Osteoblast (primary cell): ENCODE measurements at places on chromosomes 3 and 15. TPM values are rescaled to one million over a fixed set of nuclear protein-coding genes. Genes with fewer than 3 reads are reported as not detected.

- no peak for DNase-seq
Measured at GRCh38 chr3:43769885-43770425, 79.2 kb downstream of the ABHD5 start.

- DNase-seq, result no peak
Measured at GRCh38 chr3:179760944-179761343, 108.1 kb downstream of the USP13 start.

DNA sequence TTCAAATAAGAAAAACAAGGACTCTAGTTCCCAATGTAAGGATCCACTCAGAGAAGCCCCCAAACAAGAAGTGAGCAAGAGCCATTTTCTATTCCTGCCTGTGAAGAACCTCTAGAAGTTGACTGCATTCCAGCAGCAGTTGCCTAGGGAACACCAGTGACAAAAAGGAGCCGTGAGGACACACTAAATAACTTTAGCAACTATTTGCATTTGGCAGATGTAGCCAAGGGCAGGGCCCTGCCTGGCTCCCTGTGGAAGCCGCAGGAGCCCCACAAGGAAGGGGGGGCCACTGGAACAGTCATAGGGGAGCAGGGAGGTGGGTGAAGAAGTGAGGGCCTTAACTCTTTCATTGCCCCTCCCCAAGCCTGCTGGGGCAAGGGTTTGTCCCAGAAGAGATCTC lies 470.2 kb upstream of the PROK2 start:
- DNase-seq, result no peak

Gene GAP43
- total RNA-seq, result 2.1 and 3.6 TPM in 2 replicates

GRCh38 chr3:112640930-112641801 lies at the start of gene CCDC80:
Gene CCDC80 (minus strand): TSS chr3:112641143. CDS start chr3:112639905, 1,238 bp downstream.
- DNase-seq, result peak; percentile 69

Gene SLC9C1
- not detected in 2 replicates for total RNA-seq

Gene GCHFR
- 4.4 and 4.7 TPM in 2 replicates for total RNA-seq

DNA sequence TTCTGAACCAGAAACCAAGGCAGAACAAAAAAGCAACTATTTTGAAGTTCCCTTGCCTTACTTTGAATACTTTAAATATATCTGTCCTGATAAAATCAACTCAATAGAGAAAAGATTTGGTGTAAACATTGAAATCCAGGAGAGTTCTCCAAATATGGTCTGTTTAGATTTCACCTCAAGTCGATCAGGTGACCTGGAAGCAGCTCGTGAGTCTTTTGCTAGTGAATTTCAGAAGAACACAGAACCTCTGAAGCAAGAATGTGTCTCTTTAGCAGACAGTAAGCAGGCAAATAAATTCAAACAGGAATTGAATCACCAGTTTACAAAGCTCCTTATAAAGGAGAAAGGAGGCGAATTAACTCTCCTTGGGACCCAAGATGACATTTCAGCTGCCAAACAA lies 4.6 kb downstream of the DTX3L start:
- DNase-seq, result no peak

DNA sequence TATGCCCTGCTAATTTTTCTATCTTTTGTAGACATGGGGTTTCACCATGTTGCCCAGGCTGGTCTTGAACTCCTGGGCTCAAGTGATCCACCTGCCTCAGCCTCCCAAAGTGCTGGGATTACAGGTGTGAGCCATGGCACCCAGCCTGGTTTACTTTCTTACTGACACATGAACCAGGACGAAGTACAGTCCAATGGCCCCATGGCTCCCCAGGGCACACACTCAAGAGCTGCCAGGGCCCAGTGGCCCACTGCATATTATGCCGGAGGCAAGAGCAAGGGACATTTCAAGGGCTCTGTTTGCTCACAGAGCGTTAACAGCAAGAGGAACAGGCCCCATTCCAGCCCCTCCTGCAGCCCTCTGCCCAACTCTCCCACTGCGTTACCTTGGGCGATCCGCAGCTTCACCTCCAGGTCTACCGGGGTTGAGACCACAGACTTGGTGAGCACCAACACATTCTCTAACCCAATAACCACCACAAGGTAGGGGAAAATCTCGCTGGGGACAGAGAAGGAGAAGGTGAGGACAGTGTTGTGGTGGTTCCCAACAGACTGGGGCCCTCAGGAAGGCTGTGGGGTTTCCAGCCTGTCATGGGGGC lies 42.8 kb downstream of the PTPN23 start:
- peak; percentile 82 for DNase-seq

GRCh38 chr3:49135499-49135898 lies 2.6 kb upstream of the LAMB2 start:
- DNase-seq, result peak; percentile 62

Gene HYKK
- 4.1 and 5.1 TPM in 2 replicates for total RNA-seq

Gene COL6A5
- not detected in 2 replicates for total RNA-seq

Gene IL17RB
- under 0.01 and 0.29 TPM in 2 replicates for total RNA-seq

GRCh38 chr3:149975919-149976318 lies 5.2 kb upstream of the PFN2 start:
- no peak for DNase-seq

Gene AMT
- total RNA-seq, result 1.1 and 1.2 TPM in 2 replicates

GRCh38 chr3:112127522-112128494 lies 5.2 kb downstream of the GCSAM start:
- no peak for DNase-seq

Gene GOLGA8N
- 4.7 and 5.0 TPM in 2 replicates for total RNA-seq

- no peak for DNase-seq
Measured at GRCh38 chr3:79258479-79258878, 509.3 kb downstream of the ROBO1 start.

- peak; percentile 93 for DNase-seq
Measured at GRCh38 chr3:12948891-12949711, 107.7 kb upstream of the RPL32 start.

- DNase-seq, result peak; percentile 100
Measured at GRCh38 chr3:126357295-126358037, at the start of gene KLF15. Gene KLF15 (minus strand): TSS chr3:126357408. CDS start chr3:126352922, 4,486 bp downstream.

- no peak for DNase-seq
Measured at GRCh38 chr3:181906338-181906737, 194.6 kb downstream of the SOX2 start.

DNA sequence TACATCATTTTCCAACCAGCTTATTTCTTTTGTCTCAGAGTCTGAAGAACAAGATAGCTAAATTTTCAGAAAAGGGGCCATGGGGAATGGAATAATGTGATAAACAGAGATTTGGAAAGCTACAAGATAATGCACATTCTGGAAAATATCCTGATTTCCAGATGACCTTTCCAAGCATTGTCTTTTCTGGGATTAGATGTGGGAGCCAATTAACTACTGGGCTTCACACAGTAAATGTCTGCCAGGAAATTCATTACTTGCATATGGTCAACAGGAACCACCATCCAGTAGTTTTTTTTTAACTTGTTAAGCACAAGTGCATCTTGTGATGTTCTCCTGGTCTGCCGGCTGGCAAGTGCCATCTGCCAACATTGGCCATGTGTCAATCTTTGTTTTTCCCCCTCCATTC lies 131.1 kb upstream of the BFSP2 start:
- DNase-seq, result no peak

DNA sequence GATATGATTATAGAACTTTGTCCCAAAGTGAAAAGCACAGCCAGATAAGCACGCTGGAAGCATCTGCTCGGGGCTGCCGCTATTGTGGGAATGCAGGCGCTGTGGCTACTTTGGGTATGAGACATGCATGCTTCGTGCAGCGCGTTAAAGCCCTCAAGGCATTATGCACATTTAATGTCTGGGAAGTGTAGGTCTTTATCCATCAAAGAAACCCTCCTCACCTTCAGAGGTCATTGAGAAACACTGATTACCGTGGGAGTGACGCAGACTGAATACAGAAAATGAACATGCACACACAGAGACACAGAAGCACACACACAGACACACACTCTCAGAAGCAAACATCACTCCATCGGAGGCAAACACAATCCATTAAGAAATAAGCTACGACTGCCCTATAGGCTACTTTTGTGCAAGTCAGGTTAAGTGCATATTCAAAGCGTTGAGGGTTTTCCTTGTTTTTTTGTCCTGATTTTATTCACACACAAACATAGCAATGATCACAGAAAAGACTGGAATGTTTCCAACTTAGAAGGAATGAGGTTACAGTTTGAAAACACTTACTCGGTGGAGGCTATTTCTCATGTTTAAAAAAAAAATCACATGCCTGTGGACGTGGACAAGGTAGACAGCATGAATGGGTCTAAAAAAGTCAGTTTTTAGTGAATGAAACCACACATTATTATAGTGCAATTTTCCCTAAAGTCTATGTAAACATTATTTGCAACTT lies 68.5 kb downstream of the PLCH1 start:
- no peak for DNase-seq

Gene CYP1A2
- not detected in 2 replicates for total RNA-seq

Gene ITIH3
- total RNA-seq, result under 0.01 TPM in 1 of 2 replicates, not detected in the other

Gene GOLGA8Q
- total RNA-seq, result 0.36 and 2.4 TPM in 2 replicates

Gene SUSD5
- total RNA-seq, result 10.9 and 11.2 TPM in 2 replicates

DNA sequence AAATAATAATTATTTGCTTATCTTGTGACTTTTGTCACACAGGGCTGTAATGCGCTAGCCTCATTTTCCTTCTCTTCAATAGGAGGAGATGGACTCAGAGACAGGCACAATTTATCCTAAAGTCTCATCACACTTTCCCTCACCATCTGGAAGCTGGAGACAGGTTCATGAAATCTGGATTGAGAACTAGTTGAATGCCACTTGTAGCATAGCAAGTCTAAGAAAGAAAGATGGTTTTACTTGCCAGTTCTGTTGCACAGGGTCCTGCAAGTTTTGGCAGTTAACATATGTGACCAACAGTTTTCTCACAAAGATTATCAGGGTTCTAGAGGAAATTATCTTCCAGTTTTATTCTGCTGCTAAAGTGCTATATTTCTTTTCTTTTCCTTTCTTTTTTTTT lies 9.0 kb upstream of the ZSCAN2 start:
- DNase-seq, result no peak

Gene TP63
- 1.8 and 2.4 TPM in 2 replicates for total RNA-seq

- no peak for DNase-seq
Measured at GRCh38 chr3:28191363-28191762, 50.1 kb upstream of the CMC1 start.

DNA sequence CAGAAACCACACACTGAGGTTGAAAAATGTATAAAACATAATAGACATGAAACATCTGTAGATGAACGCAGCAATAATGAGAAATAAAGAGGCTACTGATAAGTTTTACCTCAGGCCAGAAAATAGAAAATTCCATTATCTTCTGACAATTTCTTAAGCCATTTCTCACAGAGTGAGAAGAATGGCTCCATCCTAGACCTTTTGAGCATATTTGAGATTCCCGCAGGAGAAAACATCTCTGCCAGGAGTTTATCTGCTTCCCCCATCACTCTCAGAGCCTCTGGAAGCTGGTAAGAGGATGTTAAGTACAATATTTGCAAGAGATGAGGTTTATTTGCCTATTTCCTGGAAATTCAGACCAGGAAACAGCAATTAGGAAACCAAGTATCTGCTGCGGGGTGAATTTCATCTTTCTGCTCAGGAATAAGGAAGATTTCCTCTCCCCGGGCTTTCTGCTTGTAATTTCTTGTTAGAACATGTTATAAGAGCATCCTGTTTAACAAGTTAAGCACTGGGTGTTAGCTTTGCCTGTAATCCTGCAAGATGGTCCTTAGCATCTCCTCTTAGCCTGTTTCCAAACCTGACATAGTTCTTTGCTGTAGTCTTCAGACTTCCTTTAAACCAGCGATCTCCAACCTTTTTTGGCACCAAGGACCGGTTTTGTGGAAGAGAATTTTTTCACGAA lies 54.8 kb downstream of the ATP13A4 start:
- no peak for DNase-seq

DNA sequence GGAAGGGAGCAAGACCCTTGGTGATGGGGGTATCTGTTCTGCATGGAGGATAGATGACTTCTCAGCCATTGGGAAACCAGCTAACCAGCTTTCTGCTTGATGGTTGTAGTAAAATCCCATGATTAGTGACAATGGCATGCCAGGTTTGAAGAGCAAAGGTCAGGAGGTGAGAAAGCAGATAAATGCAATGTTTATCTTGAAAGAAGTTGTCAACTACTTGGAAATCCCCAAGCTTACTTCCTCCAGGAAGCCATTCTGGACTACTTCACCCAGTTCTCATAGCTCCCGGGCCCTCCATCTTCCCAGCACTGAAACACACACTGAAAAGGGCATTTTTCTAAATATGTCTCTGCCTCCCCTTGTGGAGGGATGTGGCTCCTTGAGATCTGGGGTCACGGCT lies 51.3 kb downstream of the SMAD3 start:
- no peak for DNase-seq

GRCh38 chr3:16522834-16523233 lies 9.3 kb upstream of the RFTN1 start:
- DNase-seq, result no peak

DNA sequence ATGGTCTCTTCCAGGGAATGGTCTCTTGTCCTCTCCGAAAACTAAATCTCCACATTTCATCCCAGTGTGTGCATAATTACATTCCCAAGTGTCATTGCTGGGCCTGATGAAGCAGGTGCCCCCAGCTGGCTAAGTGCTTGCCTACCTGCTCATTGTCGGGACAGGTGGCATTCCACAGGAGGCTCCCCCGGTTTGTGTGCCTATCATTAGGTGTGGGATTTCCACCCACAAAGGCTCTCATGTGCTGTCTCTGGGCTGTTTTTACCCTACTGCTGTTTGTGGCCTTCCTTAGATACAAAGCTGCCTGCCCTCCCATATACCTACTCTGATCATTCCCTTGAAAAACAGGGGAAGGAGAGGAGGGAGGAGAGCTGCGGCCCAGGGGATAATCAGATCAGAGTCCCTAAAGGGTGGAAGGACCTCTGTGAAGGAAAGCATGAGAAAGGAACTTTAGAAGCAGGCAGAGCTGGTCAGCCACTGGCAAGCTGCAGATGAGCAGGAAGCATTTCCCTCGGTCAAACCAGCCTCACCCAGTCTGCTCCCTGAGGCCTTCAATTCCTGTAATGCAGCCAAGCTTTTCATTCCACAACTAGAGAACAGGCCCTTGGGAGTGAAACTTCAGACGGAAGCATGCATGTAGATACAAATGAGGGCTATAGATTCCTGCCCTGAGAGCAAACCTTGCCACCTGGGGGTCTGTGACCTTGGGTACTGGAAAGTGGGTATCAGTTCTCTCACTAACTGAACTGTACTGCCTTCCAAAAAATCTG lies 60.7 kb upstream of the HEG1 start:
- peak; percentile 81 for DNase-seq

GRCh38 chr3:35789042-35789831 lies 149.9 kb downstream of the ARPP21 start:
- no peak for DNase-seq

Gene EFCC1
- total RNA-seq, result not detected in 2 replicates

Gene LEKR1
- 0.36 and 1.5 TPM in 2 replicates for total RNA-seq

GRCh38 chr3:133136114-133137041 lies 98.2 kb downstream of the TMEM108 start:
- DNase-seq, result no peak
